Adrenal gland (tissue), 19 donors: ENCODE measurements at places on chromosomes 11 and 22. TPM values are rescaled to one million over a fixed set of nuclear protein-coding genes. Genes with fewer than 3 reads are reported as not detected.

GRCh38 chr11:78641541-78641940 is 66.9 kb upstream of the NARS2 start:
- no peak for DNase-seq

- DNase-seq = peak; percentile 51
These were observed 58.9 kb upstream of the THY1 start for GRCh38 chr11:119481667-119482400.

GRCh38 chr11:44456544-44457300 is 108.7 kb upstream of the CD82 start:
- no peak for DNase-seq

DNA sequence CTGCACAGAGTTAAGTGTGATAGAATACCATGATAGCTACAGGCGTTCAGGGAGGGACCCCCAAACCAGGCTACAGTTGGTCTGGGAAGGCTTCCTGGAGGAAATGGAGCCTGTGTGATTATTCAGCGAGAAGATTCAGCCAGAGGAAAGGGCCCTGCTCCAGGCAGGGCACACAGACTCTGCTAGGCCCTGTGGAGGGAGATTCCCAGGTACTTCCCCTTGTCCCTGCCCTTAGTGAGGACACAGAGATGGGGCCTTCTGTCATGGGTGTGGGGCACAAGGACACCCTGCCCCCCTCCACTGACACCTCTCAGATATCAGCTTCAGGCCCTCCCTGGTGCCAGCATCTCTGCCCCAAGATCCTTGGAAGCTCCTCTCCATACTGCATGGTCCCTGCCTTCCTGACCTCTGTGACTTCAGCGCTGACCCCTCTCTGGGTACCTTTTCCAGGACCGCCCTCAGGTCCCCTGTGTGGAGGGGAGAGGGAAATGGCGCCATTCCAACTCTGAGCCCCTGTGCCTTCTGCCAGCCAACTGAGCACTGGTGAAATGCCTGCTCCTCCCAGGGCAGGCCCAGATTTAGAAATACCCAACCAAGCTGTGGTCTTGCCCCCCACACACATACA is 12.6 kb upstream of the POU2F3 start:
- DNase-seq = no peak

GRCh38 chr11:63879598-63880402 is 37.2 kb downstream of the RCOR2 start:
- peak; percentile 34 for DNase-seq

GRCh38 chr11:396511-396947 is 2.5 kb downstream of the PKP3 start:
- no peak for DNase-seq

DNA sequence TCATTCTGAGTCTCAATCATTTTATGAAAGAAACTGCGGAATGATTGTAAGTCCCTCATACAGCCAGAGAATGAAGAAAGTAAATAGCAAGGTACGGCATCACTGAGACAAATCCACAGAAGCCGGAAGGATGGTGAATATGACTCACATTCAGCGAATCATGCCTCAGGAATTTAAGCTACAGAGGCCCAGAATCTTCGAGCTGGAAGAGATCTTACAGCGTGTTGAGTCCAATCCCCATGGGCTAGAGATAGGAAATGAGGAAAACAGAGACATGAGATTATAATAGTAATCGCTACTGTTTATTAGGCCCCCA is 173.2 kb downstream of the KIF18A start:
- no peak for DNase-seq

Gene DEUP1
- total RNA-seq = 0.55 TPM

Gene SEC14L6
- not detected for total RNA-seq

Gene MLC1
- not detected for total RNA-seq

Gene DDT
- 167 TPM for total RNA-seq

Gene CATSPER1
- not detected for total RNA-seq
